ENCODE measurements at places on chromosomes 4 and X.

DNA sequence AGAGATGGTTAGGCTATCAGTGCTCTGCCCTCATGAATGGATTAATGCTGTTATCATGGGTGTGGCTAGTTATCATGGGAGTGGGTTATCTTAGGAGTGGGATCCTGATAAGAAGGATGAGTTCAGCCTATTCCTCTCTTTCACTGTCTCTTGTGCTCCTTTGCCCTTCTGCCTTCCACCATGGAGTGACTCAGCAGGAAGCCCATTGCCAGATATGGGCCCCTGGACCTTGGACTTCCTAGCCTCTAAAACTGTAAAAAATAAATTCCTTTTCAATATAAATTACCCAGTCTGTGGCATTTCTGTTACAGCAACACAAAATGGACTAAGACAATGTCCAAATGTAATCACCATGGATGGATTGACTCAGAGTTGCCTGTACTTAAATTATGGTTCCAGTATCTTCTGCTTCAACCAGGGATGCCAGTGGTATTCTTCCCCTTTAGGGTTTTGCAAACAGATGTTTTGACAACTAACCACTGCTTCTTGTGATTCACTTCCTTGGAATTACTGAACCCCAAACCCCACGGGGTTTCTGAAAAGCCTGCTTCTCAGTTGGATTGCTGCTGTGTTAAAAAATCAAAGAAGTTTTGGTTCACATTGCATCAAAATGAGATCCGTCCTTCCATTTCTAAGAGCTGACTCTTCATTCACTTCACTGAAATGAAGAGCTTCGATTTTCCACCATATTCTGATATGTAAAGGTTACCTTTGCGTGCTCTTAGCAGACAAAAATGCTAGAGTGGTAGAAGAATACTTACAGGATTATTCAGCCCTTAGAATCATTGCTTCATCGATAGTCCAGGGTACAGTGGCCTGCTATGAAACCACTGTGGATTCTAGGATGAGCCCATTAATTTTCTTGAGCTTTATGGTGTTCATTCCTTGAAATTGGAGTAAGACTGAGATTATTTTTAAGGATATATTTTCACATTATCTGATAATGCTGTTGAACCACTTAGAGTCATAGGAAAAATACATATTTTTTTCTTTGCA, 107.7 kb downstream of the FRMPD4 start:
- no peak for DNase-seq

GRCh38 chr4:1250921-1251772, 2.2 kb upstream of the CTBP1 start:
- no peak for DNase-seq

GRCh38 chr4:32340591-32340990, 1620.4 kb downstream of the PCDH7 start:
- no peak for DNase-seq

DNA sequence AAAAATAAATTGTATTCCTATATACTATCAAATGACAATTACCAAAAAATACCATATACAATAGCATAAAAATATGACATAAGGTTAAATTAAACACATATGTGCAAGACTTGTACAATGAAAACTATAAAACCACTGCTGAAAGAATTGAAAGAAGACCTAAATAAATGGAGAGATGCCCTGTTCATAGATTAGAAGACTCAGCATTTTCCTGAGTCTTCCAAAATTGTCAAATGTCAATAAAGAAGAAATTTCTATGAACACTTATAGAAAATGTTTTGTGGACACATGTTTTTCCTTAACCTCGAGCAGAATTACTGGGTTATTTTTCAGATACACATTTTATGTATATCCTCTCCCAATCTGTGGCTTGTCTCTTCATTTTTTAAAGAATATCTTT, 103.1 kb upstream of the DCLK2 start:
- DNase-seq: no peak

GRCh38 chrX:138710866-138711341, 613 bp downstream of the FGF13 start:
- no peak for DNase-seq

DNA sequence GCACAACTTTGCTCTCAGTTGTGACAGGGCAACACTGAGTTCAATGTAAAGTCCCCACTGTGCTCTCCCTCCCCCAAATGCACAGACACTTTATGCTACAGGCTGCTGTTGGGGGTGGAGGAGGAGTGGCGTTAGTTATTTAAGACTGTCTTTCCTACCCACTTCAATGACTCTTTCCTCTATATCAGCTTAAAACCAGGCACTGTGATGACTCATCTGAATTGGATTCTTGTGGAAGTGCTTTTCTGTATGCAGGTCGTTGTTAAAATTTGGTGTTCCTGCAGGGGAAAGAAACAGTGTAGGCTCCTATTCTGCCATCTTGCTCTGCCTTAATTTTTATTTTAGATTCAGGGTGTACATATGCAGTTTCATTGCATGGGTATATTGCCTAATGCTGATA, 1157.2 kb upstream of the ADGRL3 start:
- no peak for DNase-seq

DNA sequence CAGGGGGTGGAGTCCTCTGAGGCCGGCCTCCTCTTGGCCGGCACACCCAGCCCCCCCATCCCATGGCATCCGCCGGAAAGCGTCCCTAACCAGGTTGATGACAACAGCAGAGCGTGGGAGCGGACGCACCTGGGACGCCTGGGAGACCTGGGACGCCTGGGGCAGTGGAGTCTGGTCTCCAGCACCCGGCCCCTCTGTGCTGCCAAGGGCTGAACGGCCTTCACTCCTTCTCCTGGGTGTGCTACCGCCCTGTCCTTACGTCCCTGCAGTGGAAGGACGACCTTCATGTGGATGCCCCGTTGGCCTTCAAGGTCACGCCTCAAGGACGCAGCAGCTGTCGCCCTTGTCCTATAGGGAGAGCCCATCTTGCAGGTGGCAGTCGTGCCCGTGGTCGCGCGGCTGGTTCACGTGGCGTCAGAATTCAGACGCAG, 26.9 kb downstream of the NKX1-1 start:
- DNase-seq: no peak

- DNase-seq: no peak
Observed at GRCh38 chr4:182494103-182494502, 250.9 kb downstream of the TENM3 start.

- DNase-seq: no peak
Observed at GRCh38 chrX:73455171-73455570, 8.3 kb downstream of the CDX4 start.

DNA sequence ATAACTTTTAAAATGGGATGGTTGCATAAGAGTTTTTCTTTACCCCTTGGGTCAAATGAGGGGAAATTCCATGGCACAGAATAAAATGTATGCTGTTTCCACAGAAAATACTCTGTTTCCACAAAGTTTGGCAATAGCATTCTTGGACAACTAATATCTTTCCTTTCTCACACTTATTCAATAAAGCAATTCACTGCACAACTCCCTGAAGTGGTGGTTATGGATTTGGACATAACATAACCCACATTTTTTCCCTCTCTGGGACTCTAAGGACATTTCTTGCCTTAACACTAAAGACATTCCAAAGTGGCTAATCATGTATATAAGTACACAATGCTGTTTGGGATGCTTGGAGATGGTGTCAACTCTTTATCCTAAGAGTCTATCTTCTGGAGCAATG, 51.7 kb upstream of the GPM6B start:
- no peak for DNase-seq

GRCh38 chrX:123830309-123830708, 29.5 kb upstream of the XIAP start:
- no peak for DNase-seq

GRCh38 chr4:7761312-7761711, 178.3 kb downstream of the AFAP1 start:
- no peak for DNase-seq

DNA sequence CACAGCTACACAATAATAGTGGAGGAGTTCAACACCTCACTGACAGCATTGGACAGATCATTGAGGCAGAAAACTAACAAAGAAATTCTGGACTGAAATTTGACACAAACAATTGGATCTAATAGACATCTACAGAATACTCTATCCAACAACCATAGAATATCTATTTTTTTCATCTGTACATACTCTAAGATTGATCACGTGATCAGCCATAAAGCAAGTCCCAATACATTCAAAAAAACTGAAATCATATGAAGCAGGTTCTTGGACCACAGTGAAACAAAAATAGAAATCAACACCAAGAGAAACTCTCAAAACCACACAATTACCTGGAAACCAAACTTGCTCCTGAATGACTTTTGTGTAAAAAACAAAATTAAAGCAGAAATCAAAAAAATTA, 12.2 kb upstream of the IDS start:
- DNase-seq: no peak

DNA sequence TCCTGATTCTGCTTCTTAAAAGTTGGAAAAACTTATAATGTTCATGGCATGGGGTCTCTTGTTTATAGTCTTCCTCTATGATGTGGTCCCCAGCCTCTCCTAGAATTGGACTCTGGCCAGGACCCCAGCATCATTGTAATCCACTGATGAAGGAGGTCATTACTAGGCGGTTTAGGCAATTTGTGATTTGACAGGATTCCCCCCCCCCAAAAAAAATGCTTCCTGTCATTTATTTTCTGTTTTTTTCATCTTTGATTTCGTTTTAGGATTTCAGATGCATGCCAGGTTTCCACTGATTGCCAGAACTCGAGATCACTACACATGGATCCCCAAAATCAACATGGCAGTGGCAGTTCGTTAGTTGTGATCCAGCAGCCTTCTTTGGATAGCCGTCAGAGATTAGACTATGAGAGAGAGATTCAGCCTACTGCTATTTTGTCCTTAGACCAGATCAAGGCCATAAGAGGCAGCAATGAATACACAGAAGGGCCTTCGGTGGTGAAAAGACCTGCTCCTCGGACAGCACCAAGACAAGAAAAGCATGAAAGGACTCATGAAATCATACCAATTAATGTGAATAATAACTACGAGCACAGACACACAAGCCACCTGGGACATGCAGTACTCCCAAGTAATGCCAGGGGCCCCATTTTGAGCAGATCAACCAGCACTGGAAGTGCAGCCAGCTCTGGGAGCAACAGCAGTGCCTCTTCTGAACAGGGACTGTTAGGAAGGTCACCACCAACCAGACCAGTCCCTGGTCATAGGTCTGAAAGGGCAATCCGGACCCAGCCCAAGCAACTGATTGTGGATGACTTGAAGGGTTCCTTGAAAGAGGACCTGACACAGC, 4.9 kb downstream of the SPRY1 start:
- DNase-seq: no peak

DNA sequence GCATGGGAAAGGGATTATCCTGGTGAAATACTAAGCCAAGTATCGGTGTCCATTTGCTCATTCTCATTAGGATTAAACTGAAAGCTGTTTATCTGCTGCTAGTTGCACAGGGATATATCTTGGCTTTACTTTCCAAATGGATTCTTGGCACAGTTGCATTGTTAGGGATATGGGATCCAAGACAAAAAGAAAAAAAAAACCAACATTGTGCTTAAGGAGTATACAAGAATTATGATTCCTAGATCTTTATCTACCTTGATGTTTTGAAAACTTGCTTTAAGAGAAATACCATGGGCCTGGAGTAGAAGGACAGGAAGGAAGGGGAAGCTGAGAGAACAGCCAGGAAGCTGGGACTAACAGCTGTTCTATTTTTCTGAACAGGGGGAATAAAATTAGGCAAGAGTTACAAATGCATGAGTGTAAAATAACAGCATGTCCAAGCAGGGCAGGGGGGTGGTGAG, 107.6 kb downstream of the ATXN3L start:
- DNase-seq: no peak

DNA sequence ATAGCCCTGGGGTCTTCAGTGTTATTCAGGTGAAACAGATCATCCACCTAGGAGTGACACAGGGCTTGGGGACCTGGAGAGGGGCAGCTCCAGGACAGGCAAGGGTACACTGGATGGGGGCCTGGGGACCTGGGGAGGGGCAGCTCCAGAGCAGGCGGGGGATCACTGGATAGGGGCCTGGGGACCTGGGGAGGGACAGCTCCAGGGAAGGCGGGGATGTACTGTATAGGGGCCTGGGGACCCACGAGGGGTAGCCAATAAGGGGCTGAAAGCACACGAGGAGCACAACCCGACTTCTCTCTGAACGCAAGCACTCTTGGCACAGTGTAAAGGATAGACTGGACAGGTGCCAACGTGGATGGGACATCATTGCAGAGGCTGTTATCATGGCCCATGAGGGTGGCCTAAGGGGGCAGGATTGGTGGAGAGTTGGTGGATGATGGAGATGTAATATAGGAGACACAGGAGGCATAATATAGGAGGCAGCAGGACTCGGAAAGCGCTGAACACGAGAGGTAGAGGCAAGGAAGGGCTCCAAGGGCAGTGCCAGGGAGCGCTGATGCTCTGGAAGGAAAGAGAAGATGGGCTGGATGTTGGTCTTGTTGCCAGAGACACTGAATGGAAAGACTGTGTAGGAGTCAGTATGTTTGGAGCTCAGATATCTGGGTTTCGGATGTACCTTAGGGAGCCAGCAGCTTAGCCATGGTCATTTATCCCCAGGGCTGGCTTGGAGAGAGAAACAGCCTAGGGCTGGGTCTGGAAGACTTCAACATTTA, 37.9 kb upstream of the FGFBP2 start:
- DNase-seq: peak; percentile 4

DNA sequence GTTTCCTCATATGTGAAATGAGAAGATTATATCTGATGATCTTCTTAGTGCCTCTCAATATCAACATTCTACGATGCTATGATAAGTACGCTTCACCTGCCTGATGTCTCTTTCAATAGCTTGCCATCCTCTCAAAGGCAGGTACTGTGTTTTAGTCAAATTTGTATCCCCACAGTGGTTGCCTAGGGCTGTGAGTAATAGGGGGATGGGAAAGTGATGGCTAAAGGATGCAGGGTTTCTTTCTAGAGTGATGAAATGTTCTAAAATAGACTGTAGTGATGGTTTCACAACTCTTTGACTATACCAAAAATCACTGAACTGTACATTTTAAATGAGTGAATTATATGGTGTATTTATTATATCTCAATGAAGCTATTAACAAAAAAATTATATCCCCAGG, 142.8 kb downstream of the HS6ST2 start:
- DNase-seq: no peak

DNA sequence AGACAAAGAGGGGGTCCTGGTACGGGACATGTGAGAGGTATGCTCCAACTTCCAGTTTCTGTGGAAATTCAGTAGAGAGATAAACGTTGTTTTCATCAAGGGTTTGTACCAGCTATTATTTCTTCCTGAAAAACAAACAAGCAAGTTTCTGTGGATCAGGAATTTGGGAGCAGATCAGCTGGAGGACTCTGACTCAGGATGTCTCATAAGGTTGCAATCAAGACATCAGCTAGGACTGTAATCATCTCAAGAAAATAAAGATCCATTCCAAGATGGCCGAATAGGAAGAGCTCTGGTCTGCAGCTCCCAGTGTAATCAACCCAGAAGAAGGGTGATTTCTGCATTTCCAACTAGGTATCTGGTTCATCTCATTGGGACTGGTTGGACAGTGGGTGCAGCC, 23.5 kb upstream of the NFKB1 start:
- no peak for DNase-seq

DNA sequence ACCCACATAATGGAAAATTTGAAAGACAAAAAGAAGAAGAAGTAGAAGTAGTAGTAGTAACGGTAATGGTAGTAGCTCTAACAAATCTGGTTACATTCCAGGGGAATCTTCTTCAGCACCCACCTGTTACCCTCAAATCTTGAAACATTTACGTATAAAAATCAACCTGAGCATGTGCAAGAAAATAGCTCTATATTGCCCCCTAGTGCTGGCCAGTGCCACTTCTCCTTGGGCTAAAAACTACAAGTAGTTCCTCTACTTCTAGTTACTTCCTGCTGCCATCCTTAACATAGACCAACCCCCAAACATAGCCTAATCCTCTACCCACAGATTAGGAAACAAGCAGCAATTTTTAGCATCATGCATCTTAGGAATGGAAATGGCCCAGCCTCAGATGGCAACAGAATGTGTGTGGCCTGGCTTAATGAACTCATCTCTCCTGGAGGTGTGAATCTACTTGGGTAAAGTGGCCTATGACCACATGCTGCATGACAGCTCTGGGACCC, 3.1 kb downstream of the PDGFC start:
- no peak for DNase-seq

Data from CD8-positive, alpha-beta T cell (primary cell).